ENCODE measurements at places on chromosomes 16 and 17. TPM values are rescaled to one million over a fixed set of nuclear protein-coding genes. Genes with fewer than 3 reads are reported as not detected.

AOC2 gene
- total RNA-seq, result 1.2 TPM

RRN3 gene
- total RNA-seq, result 67.0 TPM

- DNase-seq, result peak; percentile 45
Observed at GRCh38 chr17:37791447-37792399, 46.9 kb upstream of the HNF1B start.

DNA sequence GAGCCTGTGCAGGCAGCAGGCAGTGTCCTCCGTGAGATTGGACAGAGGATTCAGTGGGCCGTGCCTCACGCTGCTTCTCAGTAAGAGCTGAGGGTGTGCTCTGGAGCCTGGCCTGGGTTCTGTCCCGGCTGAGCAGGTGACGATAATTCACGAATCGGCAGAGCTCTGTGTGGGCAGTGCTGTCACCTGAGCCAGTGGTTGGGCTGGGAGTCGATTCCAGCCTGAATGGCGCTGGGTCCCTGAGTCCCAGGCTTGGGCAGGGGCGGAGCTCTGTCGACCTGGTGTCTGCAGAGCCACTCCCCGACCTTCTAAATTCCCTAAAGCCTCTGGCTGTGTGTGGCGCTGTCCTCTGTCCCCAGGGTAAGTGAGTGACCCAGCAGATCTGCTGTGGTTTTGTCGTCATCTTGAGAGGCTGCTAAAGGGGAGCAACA, 8.4 kb downstream of the ACSF3 start:
- no peak for DNase-seq
